Activated CD4-positive, alpha-beta memory T cell treated with anti-CD3 and anti-CD28 coated beads for 36 hours (primary cell): ENCODE measurements at places on chromosomes 7 and 10.

DNA sequence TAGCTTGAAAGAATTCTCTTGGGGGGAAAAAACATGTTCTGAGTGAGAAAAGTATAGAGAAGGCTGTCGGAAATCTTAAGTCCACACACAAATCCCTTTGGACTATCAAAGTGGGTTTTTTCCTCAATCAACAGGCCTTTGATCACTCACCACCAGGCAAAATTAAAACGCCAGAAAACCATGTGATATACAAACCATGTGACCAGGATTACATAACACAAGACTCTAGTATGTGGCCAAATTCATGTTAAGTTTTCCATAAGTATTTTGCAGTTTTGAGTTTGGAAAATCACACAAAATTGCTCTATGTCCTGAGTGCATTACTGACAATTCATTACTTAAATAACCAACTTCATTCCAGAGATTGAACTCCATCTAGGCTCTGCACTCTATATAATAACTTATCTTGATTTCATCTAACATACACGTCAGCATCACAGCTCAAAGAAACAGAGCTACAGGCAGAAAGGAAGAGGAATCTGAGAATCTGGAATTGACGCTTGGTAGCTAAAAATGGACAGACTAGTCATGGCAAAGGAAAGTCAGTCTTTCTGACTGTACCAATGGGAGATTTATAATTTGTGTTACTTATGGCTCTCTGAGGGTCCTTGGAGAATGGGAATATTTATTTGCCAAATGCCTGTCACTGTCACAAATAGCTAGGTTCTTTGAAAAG is 383.5 kb downstream of the SFMBT2 start:
- no peak for DNase-seq

DNA sequence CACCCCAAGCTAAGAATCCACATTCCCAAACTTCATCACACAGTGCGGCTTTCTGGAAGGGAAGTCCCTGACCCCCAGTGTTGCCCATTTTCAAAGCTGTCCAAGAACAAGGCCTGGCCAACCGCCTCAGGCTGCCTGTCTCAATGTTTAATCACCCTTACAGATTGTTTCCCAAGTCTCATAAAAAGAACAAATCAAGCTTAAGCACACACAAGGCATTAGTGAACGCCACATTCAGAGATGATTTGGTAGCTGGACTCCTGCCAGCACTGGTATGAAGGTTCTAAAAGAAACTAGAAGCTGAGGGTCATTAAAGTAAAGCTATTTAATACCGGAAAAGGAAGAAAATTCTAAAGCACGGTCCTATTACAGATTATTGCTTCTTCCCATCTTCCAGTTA is 35.6 kb downstream of the C10orf90 start:
- no peak for DNase-seq

DNA sequence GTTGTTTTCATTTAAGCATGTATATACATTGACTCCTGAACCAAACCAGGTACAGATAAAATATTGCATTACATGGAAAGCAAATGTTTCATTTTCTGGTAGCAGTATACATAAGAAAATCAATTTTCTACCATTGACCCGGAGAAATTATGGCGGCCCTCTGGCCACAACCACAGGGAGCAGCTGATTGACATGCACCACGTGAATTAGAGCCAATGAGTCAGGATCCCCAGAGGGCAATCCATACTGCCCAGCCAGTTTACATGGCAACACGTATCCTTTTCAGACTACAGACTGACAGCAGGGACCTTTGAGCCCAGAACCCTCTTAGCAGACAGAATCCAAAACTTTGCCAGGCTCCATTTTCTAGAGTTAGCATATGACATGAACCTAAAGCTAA is 272.2 kb upstream of the NEBL start:
- DNase-seq, result no peak

DNA sequence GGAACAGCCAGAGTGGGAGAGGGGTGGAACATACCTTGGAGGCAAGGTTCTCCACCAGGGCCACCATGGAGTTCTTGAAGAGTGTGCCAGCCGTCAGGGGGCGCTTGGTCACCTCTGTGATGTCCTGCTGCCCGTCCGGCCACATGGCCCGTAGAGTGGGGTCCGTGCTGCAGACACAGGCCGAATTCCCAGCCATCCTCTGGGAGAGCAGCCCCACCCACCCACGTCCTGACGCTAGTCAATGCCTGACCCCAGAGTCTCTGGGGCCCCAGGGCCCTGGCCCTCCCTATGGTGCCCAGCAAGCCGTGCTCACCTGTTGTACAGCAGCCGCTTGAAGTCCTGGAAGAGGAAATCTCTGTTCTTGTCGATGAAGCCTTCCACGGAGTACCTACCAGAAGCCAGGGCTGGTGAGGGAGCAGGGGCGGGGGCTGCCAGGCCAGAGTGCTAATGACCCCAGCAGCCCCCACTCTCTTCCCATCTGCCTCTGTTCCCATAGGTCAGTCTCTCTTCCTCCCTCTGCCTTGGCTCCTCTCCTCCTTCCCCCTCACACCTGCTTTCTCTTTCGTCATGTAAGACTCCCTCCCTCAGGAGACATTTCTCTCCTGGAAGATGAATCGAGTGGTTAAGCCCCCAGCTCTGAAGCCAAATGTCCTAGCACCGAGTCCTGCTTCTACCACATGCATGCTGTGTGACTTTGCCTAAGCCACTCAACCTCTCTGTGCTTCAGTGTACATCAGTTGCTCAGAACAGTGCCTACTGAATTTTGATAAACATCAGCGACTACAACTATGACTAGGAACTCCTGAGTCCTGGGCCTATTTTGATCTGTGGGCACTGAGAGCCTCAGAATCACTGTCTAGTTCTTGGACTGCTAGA is 11.0 kb downstream of the MYO1G start:
- no peak for DNase-seq

GRCh38 chr10:16770670-16771069 is 46.6 kb downstream of the RSU1 start:
- DNase-seq, result peak; percentile 18

GRCh38 chr7:39383136-39383535 is 183.1 kb upstream of the YAE1 start:
- no peak for DNase-seq

DNA sequence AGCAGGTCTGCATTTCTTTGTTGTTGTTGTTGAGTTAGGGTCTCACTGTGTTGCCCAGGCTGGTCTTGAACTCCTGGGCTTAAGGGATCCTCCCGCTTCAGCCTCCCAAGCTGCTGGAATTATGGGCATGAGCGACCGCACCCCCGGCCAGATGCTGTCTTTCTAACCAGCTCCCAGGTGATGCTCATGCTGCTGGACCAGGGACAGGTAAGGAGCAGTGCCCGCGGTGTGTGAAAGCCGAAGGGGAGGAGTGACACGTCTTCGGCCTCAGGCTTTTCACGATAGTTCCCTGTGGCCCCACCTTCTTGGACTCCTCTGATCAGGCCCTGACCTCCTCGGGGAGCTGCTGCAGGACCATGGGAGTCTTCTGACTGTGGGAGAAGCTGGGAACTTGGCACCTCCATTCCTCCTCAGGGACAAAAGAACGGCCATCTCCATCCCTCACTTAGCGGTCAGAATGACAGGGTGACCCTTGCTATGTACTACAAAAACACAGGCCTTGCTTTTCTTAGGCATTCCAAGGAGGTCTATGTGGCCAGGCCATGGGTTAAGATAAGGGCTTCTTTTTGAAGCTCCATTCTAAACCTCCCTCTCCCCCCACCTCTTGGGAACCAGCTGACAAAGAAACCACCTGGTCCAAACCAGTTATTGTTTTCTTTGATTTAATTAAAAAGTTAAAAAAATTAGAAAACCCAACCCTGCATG is 5.5 kb downstream of the SFRP5 start:
- no peak for DNase-seq

DNA sequence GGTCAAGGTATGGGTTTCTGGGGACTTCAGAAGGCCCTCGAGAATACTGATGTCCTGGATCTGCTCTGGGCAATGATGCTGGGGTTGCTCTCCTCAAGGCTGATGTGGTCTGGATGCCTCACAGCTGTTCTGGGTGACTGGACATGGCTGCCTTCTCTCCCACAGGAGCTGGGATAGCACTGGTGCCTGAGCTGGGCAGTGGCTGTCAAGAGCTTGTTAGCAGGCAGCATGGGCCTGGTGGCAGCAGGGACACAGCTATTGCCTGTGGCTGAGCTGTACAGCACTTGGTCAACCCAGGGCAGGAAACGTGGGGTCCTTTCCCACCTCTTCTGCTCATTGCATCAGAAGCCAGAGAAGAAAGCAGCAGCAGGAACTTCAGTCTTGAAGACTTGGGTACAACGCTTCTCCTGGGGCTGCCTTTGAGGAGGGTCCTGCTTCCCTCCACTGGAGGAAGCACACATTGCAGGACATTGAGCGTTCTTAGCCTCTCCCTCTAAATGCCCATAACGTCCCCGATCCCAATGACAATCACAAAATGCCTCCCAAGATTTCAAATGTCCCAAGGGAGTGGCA is 13.0 kb downstream of the ADCYAP1R1 start:
- DNase-seq, result no peak

GRCh38 chr10:4306871-4307270 is 519.1 kb upstream of the AKR1E2 start:
- DNase-seq, result no peak

DNA sequence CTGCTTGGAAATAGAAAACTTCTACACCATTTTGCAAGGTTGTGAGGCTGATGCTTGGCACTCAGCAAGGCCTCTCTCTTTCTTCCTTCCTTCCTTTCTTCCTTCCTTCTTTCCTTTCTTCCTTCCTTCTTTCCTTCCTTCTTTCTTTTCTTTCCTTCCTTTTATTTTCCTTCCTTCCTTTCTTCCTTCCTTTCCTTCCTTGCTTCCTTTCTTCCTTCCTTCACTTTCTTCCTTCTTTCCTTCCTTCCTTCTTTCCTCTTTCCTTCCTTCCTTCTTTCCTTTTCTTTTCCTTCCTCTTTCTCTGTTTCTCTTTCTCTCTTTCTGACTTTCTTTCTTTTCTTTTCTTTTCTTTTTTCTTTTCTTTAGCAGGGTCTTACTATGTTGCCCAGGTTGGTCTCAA is 460.4 kb downstream of the KCNMA1 start:
- DNase-seq, result no peak

DNA sequence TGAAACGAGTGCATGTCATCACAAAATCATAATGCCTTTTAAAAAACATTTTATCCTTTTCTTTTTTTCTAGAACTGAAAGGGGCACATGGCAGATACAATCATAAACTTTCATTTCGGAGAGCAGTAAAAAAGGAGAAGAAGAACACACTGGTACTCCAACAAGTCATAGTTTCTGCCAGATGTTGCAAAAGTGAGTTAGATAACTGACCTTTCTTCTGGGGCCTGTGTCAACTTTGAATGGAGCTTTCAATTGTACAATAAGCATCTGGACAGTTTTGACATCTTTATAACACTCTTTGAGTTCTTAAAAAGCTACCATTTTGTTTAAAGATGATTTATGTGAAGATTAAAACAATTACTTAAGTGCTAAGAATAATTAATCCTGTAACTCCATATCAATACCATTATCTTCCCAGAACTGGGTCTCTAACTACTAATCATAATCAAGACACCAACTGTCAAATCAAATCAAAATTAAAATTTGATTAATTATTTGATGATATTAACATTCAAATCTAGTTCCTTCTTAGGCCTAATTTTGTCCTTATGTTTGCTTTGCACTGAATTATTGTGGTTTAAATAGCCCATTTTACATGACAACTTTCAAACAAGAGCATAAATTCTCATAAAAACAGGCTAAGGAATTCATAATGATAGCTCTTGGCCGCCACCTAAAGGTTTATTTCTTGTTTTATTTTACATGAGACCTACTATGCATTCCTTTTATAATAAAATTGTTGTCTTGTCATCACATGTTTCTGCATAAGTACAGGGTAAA is 19.5 kb upstream of the ITGB8 start:
- DNase-seq, result no peak

GRCh38 chr7:130939321-130940095 is 205.5 kb upstream of the KLF14 start:
- DNase-seq, result no peak

- DNase-seq, result no peak
These were observed 141.7 kb upstream of the PFKP start for GRCh38 chr10:2925631-2926030.

DNA sequence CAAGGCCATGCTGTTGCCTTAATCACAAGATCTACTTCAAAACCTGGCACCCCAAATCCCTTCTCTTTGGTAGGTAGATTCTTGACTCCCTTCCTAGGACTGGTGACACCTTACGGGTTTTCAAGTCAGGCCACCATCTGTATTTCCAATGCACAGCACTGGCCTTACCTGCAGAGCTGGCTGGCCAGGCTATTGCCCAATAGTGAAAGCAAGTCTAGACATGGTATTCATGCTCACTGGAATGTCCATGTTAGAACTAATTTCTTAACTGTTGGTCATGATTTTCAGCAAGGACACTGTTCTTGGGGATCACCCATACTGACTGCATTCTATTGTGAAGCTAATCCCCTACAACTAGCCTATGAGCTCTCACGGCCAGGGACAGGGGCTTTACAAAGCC is 313.1 kb upstream of the RNF32 start:
- DNase-seq, result no peak

- peak; percentile 52 for DNase-seq
These were observed 2.3 kb upstream of the SH2B2 start for GRCh38 chr7:102284399-102284798.

GRCh38 chr10:84415539-84416244 is 87.3 kb downstream of the CCSER2 start:
- no peak for DNase-seq

DNA sequence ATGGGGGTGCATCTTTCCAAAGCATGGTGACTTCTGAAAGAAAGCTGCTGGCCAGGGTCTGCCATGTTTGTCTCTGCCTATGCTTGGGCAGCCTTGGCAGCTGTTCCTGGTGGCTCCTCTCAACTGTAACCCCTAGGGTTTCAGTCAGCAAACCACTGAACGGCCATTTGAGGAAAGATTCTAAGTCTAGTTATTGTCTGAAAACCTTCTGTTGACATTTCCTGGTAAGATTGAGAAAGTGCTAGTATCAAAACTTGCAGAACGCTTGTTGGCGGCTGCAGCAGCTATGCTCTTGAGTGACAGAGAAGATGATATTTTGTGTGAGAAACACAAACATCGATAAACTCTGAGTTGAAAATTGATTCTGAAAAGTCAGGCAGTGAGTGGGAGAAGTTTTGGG is 523.1 kb downstream of the LRMDA start:
- no peak for DNase-seq

DNA sequence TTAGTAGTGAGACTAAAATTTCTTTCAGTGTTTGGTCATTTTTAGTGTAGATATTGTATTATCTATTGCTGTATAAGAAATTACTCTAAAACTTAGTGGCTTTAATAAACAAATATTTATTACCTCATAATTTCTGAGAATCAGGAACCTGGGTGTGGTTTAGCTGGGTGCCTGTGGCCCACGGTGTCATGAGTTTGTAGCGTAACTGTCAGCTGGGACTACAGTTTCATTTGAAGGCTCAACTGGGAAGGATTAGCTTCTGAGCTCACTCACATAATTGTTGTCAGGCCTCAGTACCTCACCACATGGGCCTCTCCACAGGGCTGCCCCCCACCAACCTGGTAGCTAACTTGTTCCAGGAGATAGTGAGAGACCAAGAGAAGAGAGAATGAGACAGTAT is 98.5 kb downstream of the SRI start:
- DNase-seq, result no peak
